T-helper 22 cell (primary cell): ENCODE measurements at places on chromosomes 11 and 22.

- DNase-seq, result no peak
Observed at GRCh38 chr11:73579641-73580434, 18.1 kb downstream of the FAM168A start.

DNA sequence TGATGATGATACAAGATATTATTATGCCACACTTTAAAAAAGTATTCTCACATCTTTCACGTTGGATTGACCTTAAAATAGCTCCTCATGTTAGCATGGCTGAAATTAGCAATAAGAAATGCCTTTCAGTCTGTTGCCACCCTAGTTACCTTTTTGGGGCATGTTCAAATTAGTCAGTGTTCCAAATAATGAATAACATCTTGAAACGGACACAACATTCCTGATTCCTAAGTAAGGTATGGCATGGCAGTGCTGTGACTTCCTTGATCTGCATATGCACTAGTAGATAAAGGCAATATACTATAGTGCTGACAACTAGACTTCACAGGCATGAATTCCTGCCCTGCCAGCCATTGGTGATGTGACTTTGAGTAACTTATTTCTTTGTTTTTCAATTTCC, 914.5 kb downstream of the METTL15 start:
- no peak for DNase-seq

DNA sequence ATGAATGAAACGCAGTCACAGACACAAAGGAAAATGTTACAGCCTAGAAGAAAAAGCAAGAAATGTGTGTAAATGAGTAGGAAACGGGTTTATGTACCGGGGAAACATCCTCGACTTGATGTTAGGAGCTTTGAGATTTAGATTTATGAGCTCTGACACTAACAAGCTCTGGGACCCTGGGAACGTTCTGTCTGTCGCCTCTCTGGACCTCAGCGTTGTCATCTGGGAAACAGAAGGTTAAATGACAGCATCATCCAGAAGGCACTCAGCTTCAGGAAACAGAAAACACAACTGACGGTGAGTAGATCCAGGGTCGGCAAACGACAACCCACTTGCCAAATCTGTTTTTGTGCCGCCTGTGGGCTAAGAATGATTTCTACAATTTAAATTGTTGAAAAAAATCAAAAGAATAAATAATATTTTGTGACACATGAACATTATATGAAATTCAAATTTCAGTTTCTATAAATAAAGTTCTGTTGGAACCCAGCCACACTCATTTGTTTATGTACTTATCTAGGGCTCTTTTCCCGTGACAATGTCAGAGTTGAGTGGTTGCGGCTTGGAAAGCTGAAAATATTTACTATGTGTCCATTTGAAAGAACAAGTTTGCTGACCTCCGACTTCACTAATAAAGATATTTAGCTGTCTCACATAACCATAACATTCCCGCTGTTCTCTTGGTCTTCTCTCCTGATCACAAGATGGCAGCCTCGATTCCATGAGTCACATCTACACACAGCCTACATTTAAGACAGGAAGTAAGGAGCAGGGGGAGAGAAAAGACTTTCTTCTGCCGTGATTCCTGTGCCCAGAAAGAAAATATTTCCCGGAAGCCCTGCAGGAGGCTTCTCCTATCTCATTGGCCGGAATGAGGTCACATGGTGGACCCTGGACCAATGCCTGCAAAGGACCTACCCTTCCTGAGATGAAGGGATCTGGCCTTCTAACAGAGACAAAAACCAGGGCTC, 47.1 kb upstream of the SYT13 start:
- DNase-seq, result no peak

DNA sequence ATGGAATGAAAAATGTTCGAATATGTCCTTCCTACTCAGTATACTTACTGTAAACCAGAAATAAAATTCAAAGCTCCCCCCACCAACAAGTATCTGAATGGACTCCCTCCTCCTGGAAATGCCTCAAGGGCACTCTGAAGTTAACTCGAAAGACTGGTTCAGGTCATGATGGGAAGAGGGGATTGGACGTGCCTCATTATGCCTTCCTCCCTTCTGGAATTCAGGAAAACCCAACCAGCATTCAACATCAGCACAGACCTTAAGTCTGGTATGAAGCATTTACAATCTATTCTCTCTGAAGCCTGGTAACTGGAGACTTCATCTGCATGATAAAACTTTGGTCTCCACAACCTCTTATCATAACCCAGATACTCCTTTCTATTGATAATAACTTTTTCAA, 428.3 kb upstream of the RAG2 start:
- no peak for DNase-seq

DNA sequence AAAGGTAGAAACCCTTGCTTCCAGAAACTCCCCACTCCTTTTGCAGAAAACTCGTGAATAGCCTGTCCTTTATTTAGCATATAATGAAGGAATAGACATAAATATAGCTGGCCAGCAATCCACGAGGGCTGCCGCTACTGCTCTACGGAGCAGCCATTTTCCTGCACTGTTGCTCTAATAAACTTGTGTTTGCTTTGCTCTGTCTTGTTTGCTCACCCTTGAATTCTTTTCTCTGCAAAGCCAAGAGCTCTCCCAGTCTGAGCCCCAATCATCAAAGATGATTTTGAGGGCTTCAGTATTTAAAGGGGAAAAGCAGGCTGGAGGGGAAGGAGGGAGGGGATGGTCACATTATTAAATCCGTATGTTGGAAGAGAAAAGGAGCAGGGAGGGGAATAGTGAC, 16.6 kb upstream of the CHKA start:
- DNase-seq, result no peak

DNA sequence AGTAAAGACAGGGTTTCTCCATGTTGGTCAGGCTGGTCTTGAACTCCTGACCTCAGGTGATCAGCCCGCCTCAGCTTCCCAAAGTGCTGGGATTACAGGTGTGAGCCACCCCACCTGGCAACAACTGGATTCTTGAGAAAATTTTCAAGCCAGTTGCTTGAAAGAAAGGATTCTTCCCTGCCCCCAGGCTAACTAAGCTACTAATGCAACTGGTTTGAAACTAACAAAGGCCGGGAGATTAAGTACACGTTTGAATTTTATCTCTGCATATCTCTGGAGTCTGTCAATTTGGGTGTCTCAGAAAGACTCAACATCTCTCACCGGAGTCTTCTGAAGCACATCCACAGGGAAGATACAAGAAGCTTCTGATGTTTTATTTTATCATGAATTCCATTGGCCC, 10.7 kb upstream of the ETS1 start:
- no peak for DNase-seq

DNA sequence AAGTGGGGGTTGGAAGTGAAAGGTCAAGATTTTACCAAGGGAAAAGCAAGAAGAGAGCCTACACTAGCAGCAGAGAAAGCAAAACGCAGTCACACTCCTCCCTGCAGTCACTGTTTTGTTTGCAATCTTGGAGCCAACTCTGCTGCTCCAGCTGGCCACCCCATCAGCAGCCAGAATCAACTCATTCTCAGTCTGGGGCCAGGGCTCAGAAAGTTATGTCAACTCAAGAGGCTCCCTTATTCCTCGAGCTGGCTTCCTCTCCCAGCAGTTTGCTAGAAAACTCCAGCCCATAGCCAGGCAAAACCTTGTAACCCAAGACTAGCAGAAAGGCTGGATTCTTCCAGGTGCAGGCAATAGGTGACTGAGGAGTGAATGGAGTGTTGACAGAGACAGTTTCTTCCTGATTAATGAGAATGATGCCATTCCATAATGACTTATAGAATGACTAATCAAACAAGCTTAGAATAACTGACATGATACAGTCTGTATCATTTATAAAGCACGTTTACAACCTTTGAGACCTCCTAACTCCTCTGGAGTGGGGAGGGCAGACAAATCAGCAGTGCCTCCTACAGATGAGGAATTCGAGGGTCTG, 53.4 kb downstream of the P4HA3 start:
- no peak for DNase-seq

GRCh38 chr22:49749885-49750510, 77.7 kb downstream of the BRD1 start:
- DNase-seq, result no peak

DNA sequence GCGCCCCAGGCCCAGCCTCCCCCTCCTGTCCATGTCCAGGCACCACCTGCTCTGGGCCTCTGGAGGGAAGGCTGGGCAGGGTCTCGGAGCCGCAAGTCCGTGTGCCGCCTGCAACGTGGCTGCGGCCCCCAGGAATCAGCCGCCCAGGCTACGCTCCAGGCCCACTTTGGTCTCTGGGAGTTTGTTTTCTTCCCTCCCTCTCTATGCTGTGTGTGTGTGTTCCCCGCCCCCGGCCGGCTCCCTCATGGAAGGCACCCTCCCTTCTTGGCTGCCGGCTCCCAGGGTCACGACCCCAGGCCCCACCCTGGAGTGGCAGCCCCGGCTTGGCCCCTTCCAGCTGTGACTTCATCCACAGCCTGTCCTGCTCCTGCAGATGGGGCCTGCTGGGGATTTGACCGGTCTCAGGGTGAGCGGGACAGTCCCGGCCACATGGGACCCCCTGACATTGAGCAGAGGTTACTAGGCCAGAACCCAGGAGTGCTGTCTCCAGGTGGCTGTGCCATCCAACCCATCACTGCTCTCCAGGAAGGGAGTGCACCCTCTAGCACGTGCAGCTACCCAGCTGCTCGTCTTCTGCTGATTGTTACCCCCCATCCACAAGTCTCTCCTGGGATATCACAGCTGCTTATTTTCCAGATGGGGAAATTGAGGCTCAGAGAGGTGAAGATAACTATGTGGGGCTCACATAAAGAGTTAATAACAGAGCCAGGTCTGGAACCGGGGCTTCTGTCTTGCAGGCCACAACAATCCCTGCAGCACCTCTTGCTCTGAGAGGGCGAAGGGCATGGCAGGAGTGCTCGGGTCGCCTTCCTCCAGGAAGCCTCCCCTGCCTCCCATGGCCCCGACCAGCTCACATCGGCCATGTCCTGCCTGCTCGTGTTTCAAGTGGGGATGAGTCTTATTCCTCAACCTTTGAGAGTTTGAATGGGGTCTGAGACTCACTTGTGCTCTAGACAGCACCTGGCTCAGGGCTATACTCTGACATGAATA, 2.8 kb upstream of the LIF start:
- DNase-seq, result no peak

- no peak for DNase-seq
Observed at GRCh38 chr22:50490531-50491308, 4.1 kb downstream of the MIOX start.

- peak; percentile 68 for DNase-seq
Observed at GRCh38 chr11:64777449-64778222, 706 bp downstream of the SF1 start.

GRCh38 chr11:75982309-75982708, 167.3 kb downstream of the UVRAG start:
- no peak for DNase-seq
